ENCODE measurements at places on chromosomes 1 and 21.

DNA sequence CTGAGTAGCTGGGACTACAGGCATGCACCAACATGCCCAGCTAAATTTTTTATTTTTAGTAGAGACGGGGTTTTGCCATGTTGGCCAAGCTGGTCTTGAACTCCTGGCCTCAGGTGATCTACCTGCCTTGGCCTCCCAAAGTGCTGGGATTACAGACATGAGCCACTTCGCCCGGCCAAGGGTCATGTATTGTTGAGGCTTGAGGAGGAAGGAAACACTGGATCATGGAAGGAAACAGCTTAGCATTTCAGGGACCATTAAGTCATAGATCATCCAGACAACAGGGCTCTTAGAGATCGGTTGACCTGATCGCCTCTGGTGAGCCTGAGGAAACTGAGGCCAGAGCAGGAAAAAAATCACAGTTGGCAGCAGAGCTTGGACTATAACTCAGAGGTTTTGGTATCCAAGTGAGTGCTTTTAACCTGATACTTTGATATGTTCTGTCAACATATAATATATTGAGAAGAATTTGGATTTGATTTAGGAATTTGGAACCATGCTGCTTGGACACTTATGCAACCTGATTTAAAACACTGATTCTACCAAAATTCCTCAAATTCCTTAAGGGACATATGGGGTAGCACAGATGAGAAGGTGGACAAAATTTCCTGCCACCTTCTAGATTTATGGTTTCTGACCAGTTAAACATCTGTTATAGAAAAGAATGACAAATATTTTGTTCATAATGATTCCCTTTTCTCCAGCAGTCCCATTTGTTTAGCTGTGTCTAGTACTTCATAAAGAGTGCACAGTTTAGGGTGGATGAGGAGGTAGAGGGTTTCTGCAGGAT is 13.1 kb upstream of the BMP8A start:
- peak; percentile 42 for DNase-seq

DNA sequence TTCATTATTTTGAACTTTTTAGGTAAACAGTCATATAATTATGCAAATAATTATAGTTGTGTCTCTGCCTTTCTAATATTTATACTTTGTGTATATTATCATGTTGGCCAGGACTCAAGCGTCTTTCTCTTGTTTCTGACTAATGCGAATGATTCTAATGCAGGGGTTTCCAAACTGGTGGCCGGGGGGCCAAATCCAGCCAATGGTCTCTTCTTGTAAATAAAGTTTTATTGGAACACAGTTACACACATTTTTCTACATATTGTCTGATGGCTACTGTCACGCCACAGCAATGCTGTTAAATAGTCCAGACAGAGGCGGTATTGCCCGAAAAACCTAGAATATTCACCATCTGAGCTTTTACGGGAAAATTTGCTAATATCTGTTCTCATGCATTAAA is 8.9 kb upstream of the POFUT2 start:
- no peak for DNase-seq

DNA sequence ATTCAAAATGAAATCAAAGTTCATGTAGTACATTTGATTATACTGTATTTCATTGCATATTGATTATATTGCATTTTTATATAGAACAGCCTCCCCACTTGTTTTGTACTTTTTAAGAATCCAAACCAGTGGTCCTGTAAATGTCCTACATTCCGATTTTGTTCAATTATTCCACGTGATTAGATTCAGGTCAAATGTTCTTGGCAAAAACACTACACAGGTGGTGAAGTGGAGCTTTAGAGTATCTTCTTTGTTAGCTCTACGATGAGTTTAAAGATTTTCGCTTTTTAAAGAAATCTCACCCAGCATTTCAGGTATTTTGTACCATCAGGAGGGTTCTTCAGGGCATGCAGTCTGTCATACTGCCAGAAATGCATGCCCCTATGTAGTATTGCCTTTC is 120.6 kb downstream of the TRIM33 start:
- no peak for DNase-seq

GRCh38 chr1:179807291-179807690 is 64.2 kb downstream of the FAM163A start:
- DNase-seq: no peak

DNA sequence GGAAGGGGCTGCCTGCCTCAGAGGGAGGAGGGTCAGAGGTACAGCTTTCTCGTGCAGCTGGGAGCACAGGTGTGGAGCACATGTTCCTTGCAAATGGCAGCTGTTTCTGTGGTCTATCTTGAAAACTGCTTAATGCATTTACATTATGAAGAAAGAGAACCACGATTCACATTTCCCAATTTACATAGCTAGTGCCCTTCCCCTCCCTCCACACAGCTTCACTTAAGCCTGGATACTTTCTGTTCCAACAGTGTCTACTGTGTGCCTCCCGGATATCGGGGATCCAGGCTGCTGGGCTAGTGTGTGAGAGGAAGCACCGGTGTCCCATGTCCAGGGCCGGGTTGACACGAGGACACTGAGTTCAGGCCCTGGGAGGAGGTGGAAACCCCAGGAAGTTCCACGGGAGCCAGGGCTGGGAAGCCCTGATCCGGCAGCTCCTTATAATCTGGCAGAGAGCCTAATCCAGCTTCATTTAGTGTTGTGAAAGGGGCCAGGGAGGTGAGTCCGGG is 31.6 kb downstream of the TMCC2 start:
- DNase-seq: peak; percentile 51

DNA sequence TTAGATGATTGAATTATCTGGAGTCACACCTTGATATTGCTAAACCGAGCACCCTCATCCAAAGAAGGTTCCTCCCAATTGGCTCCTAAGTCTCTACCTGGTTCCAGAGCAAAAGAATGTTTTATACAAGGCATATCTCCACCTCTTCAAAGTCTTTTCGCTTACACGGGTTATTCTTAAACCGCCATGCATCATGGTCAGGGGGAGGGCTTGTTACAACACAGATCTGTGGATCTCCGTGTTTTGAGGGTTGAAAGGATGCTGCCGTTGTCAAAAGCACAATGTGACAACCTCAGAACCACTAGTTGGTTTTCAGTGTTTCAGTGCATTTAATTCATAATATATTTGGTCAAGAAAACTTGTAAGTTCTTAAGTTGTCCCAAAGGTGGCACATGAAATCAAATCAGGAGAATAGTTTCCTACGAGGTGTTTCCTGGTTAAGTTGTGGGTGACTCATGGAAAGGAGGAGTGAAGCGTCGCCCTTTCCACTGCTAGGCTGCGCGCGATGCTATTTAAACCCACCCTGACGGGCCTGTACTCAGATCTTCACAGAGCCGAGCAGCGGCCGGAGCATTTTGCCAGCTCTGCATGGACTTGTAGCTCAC is 1531.6 kb upstream of the TPTE start:
- no peak for DNase-seq

GRCh38 chr1:21295002-21295401 is 4.7 kb upstream of the ECE1 start:
- no peak for DNase-seq

DNA sequence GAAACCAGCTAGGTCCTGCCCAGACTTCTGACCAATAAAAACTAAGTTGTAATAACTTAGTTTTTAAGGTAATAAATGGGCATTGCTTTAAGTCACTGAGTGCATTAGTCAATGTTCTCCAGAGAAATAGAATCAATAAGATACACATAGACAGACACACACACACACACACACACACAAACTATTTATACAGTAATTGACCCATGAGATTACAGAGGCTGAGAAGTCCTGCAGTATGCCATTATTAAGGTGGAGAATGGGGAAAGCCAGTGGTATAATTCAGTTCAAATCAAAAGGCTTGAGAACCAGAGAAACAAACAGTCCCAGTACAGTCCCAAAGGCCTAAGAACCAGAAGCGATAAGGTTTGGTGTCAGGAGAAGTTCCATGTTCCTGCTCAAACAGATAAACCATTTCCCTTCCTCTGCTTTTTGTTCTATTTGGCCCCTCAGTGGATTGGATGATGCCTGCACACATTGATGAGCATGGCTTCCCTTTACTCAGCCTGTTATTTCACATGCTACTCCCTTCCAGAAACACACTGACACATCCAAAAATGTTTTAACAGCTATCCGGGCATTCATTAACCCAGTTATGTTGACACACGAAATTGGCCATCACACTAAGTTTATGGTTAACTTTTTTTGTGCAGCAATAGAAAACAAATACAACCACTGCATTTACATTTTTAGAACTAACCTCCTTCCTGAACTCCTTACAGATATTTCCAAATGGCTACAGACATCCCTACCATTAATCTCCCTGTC is 828.2 kb upstream of the NCAM2 start:
- no peak for DNase-seq

GRCh38 chr1:19385869-19386591 is 73.9 kb downstream of the SLC66A1 start:
- DNase-seq: no peak
